ENCODE measurements at places on chromosomes 5 and 9.

- no peak for DNase-seq
Measured at GRCh38 chr5:68657055-68657961, 436.5 kb upstream of the SLC30A5 start.

DNA sequence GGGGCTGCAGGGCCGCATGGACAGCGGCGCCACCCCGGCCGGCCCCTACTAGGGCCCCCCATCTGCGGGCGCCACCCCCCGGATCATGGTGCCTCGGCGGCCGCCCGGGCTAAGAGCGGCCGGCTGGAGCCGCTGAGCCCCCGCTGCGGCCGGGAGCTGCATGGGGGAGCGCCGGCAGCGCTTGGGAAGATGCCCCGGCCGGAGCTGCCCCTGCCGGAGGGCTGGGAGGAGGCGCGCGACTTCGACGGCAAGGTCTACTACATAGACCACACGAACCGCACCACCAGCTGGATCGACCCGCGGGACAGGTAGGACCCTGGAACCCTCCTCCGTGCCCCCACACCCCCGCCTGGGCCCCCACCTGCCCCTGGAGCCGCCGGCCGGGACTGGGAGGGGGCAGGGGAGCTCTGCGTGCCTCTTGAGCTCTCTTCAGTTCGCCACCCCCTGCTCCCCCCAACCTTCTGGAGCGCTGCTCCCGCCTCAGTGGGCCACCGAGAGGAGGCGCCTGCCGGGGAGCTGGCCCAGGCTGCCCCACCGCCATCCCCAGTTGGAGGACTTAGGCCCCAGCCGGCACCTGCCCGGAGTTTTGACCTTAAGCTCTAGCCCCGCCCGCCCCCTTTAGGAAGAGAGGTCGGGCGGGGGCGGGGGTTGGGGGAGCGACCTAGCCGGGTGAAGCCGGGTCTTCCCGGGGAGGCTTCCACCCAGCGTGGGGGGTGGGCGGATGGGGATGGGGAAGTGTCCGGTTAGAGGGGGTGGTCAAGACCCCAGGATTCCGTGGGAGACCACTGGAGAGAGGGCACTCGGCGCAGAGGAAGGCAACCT, 730 bp downstream of the WWC1 start:
- DNase-seq, result no peak

GRCh38 chr9:19440823-19441580, 32.2 kb downstream of the ACER2 start:
- DNase-seq, result no peak

DNA sequence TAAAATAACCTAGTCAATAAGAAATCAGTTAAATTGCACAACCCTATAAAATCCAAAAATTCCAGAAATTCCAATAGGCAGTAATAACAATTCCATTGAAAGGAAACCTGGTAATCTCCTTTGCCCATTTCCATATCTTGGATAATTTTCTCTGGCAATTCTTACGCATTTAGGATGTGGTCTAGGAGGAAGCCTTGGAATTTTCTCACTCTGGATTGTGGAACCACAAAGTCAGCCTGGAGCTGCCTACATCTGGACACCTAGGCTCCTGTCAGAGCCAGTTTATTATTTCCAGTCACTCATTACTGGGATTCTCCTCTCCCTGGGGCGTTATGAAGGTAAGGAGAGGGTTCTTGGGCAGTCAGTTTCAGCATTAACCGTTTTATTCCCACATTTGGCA, 40.3 kb upstream of the GNE start:
- DNase-seq, result no peak

DNA sequence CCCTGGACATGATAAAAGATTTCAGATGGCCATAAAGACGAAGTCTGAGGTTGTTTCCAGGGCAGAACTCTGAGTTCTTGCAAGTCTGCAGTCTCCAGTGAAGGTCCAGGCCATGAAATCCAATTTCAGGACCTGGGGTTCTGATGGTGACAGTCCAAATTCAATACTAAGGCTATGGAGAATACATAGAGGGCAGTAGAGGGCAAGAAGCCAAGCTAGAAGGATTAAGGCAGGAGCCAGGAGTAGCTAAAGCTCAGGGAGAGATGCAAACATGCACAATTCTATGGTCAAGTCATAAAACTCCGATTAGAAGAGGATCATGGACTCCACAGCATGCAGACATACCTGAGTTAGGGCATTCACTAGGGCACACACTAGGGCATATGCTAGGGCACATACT, 11.4 kb downstream of the SLIT3 start:
- DNase-seq, result no peak

GRCh38 chr5:131999441-132000240, 11.8 kb downstream of the ACSL6 start:
- DNase-seq, result no peak

- DNase-seq, result no peak
Measured at GRCh38 chr5:129172580-129172979, 78.0 kb downstream of the ISOC1 start.

GRCh38 chr9:26169708-26170107, 491.5 kb upstream of the TUSC1 start:
- DNase-seq, result peak; percentile 13

GRCh38 chr5:157513182-157513581, 53.2 kb downstream of the NIPAL4 start:
- no peak for DNase-seq

- no peak for DNase-seq
Measured at GRCh38 chr5:74044936-74045335, 418.9 kb downstream of the ARHGEF28 start.

GRCh38 chr5:36665628-36666027, 59.2 kb downstream of the SLC1A3 start:
- DNase-seq, result no peak

DNA sequence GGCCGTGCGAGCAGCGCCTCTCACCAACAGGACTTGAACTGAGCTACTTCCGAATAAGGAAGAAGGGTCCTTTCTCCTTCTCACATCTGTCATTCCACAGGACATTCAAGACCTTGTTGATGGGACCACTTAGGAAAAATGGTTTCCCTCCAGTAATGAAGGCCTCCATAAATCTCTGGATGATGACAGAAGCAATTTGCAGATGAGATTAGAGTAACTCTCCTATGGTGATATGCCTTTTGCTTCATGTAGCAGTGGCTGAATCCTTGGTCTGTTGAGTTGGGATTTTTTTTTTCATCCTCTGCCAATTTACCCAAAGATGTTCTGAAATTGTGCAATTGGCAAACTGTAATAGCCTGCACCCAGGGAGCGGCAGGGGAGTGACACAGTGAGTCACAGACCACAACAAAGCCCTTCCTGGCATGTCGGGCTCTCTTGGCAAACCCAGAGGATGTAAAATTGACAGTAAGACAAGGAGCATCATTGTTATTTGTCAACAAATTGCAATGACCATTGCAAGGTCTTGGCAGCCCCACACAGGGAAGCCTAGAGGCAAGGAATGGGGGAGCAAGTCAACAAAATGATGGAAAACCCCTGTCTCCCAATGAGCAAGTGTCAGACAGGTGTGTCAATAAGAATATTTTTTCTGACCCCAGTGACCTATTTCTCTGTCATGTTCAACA, 275.9 kb downstream of the ACTL7B start:
- DNase-seq, result peak; percentile 59

DNA sequence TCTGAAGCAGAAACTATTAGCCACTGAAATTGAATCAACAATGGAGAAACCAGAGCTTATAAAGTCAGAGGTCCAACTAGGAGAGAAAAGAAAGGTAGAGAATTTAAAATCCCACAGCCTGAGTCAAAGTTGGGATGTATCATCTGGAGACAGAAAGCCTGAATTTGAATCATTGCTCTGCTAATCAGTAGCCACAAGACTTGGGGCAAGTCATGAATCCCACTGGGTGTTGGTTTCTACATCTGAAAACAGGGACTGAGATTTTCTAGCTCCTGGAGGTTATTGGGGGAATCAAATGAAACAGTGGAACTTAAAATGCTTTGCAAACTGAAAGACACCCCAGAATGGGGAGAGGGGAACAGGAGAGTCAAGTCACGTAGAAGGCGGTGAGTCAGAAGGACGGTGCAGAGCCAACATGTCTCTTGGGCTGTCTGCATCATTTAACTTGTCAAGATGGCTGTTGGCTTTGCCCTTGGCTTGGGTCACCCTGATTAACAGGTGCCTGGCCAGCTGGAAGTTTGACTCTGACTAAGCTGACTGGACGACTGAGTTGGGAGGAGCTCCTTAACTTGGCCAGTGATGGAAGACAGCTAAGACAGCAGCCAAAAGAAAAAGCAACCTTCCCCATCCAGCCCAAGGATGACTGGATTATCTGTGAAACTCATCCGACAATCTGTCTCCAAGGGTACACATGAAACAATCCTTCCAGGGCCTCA, 60.6 kb upstream of the ADRA1B start:
- DNase-seq, result no peak

- DNase-seq, result no peak
Measured at GRCh38 chr5:10975945-10976344, 214.9 kb upstream of the DAP start.

DNA sequence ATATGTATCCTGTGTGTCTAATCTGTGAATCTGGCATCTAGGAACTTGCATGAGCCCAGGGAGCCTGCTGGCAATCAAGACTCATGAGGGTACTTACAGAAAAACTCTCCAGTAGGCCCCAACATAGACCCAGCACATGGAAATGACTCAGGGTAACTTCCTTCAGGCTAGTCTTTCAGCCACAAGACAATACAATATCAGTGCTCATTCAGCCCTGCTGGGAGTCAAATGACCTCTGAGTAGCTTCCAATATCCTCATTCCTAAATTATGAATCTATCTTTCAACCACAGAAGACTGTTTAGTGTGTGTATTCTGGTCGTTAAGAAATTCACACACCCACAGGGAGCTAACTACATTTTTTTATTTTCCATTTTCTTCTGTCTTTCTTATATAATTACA, 1273.0 kb downstream of the EFNA5 start:
- DNase-seq, result no peak

- no peak for DNase-seq
Measured at GRCh38 chr5:145551714-145552113, 283.4 kb downstream of the PRELID2 start.

- no peak for DNase-seq
Measured at GRCh38 chr9:131487621-131488031, 15.1 kb upstream of the POMT1 start.

DNA sequence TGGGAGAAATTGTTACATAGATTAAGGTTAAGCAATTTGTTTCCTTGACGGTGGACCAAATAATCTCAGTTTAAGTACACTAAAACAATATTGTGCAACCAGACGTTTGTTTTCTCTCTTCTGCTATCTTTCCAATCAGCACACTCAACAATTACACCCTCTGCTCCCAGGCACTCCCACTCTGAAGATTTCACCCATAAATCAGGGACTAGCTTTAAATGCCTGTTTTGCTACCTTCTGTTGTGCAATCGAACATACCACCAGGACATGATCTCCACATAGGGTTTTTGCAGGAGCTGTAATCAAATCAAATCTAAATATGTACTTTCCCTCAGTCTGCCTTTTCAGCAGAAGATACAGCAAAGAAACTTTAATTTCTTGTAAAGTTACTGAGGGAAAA, 405.8 kb upstream of the TLE4 start:
- no peak for DNase-seq

- peak; percentile 28 for DNase-seq
Measured at GRCh38 chr5:56816546-56817081, 1.3 kb downstream of the MAP3K1 start.

- no peak for DNase-seq
Measured at GRCh38 chr9:4009006-4009511, 290.8 kb downstream of the GLIS3 start.

DNA sequence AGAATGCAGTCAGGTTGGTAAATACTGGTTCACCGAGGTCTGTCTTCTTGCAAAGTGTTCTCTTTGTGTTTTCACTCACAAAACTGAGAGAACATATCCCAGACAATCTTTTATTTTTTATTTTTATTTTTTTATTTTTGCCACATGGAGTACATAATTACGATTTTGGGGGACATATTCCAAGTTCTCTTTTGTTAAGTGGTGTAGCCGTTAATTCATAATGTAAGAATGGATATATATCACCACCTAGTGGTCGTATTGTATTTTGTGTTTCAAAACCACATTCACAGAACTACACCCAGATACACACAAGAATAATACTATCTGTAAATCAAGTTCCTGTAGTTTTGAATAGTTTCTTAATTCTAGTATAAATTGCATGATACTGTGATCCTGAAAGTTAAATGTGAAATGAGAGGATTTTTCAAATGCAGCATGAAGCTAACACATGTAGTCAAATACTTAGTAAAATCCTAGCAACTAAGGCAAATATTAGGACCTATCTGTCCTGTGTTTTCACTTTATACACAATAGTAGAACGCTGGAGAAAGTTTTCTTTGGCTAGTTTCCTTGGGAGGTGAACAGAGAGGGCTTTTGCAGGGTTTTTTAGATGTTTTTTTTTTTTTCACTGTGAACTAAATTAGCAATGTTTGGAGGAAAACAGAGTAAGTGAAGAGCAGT, 92.7 kb downstream of the VCAN start:
- peak; percentile 33 for DNase-seq

DNA sequence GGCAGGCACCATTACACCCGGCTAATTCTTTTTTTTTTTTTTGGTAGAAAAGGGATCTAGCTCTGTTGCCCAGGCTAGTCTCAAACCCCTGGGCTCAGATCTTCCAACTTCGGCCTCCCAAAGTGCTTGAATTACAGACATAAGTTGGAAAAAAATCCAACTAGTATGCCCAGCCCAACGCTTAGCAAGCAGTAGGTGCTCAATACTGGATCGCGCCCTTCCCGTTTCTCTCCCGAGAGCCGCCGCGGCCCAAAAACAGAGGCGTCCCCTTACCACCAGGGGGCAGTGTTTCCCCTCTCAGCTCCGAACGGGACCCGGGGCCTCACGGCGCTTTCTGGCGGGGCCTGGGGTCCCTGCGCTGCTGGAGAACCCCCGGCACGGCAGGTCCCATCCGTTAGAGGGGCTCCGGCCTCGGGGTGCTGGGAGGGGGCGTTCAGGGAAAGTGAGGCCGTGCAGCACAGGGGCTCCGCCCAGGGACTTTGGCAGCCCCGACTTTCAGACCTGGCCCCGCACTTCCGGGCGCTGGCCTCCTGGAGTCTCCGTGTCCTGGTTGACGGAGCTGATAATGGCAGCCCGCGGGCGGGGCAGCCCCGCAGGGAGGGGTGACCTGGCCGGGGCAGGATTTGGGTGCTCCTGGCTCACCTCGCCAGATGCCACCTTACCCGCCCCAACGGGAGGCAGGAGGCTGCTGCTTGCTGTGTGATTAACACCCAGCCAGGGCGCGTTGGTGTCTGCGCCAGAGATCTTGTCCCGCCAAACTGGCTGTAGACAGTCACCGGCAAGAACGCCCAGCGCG, 15.2 kb downstream of the PTGES start:
- DNase-seq, result peak; percentile 79

DNA sequence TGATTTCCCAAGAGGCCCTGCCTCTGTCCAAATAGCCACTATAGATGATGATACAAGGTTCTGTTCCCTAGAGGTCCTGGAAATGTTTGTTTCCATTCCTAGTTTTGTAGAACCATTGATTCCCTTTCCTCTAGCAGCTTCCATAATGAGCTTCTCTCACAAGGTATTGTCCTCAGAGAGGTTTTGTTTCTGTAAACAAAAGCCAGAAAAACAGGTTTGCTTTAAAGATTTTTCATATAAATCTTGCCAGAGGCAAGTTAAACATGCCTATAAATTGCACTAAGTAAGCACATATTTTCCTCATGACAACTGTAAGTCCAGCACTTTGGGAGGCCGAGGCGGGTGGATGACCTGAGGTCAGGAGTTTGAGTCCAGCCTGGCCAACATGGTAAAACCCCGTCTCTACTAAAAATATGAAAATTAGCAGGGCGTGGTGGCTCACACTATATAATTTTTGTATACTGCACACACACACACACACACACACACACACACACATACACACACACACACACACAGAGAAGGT, 1787.7 kb downstream of the EFNA5 start:
- DNase-seq, result no peak

GRCh38 chr5:61719124-61719523, 387.1 kb downstream of the ZSWIM6 start:
- DNase-seq, result no peak
